ENCODE measurements at places on chromosomes 5 and 9. TPM values are rescaled to one million over a fixed set of nuclear protein-coding genes. Genes with fewer than 3 reads are reported as not detected.

DNA sequence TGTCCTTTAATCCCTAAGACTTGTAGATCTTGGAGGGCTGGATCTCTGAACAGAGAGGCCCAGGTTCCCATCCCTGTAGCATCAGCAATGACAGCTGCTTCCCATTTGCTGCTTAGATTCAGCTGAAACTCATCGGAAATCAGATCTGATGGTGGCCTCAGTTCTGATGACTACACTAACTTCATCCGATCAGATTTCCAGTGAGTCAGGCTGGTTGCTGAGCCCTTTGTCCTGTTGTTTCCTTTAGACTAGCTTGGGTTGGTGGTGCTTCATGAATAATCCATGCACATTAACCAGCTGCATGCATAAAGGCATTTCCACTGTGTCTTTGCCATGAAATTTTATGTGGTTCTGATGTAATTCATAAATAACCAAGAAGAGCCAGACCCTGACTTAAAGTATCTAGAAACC is 195.2 kb upstream of the TUT7 start:
- DNase-seq = peak; percentile 81

GRCh38 chr5:142156839-142157463 is 48.4 kb downstream of the NDFIP1 start:
- no peak for DNase-seq

GRCh38 chr5:60263346-60263745 is 369.8 kb upstream of the PDE4D start:
- DNase-seq = no peak

DNA sequence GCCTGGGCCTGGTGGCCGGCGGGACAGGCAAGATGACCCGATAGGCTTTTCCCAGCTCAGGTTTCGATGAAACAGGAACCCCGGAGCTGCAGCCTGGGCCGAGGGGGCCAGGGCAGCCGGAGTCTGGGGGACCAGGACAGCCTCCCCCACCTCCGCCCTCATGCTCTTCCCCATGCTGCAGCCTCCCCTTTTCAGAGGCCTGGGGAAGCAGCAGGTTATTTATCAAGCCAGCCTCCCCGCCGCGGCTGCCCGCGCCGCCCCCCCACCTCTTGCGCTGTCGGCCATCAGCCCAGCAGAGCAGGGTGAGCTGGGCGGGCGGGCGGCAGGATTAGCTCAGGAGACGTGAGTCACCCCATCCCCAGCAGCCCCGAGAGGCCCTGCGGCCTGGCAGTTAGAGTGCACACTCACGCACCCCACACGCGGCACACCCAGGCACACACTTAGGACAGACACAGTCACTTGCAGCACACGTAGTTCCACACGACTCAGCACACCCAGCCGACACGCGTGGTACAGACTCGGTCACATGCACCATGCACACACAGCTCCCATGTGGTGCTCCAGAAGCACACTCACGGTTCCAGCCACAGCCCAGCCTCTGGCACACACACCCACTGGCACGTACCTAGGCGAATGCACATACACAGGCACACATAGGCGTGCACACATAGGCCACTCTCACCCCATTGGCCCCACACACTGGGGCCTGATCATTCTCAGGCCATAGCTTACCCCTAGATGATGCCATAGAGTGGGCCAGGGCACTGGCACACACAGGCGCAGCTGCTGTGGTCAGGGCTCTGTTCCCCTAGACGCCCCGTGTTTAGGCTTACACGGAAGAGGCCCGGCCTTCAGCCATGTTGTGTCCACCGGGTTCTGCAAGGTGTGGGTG is 13.0 kb downstream of the CXXC5 start:
- peak; percentile 96 for DNase-seq

The OR1J2 gene
- total RNA-seq = 0.32 TPM

DNA sequence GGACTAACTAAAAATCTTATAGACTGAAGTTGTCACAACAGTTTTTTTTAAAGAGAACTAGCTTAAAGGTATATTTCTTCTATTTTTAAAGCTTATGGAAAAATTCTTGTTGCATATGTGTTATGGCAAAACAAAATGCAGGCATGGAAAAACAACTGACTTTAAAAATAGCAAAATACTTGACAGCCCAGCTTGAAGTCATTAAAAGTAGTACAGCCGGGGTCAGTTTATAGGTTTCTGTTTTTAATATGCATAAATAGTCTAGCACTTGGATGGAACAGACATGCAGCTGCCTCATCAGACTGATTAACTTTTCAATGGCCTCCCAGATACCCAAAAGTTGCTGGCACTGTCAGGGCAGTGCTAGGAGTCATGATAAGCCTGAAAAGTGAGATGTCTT is 22.3 kb upstream of the ARL15 start:
- peak; percentile 43 for DNase-seq

DNA sequence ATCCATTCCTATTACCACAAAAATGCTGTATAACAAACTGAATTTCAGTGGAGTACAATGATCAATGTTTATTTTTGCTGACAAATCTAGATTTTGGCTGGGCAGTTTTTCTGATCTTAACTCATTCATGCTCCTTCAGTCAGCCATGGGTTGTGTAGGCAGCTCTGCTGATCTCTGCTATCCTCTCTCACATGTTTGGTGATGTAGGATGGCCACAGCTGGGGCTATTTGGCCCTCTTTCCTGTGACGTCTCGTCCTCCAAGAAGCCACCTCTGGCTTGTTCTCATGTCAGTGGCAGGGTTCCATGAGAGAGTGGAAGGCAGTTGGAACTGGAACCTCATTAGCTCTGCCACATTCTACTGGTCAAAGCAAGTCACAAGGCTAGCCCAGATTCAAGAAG is 8.9 kb downstream of the NLN start:
- DNase-seq = no peak

DNA sequence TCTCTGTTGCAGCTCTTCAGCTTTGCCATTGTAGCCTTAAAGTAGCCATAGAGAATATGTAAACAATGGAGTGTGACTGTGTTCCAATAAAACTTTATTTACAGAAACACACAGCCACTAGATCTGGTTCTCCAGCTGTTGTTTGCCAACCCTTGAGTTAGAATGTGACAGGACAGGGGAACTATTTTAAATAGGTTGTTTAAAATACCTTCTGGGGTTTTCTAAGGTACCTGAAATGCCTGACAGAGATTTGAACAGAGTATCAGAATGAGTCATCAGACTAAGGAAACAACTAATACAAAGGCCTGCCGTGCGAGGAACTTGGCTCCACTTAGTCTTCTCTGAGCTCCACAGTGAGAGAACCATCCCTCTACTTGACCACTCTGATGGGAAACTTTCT is 85.4 kb downstream of the HSD17B4 start:
- no peak for DNase-seq

The CBY3 gene
- total RNA-seq = not detected

DNA sequence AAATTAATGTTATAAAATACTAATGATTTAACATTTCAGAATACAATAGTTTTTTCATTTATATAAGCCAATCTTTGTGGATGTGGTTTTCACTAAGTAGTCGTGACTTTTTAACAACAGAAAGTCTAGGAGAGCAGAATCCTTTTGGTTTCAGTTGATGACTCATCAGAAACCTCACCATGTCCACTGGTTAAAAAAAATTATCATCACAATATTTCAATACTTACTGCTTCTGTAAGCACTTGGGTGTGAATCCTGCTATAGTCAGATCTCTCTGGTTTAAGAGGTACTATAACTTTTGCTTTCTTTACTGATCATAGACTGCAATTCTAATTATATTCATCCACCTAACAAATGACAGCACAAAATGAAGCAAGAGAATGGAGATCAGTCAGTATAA is 77.2 kb downstream of the MRPS30 start:
- DNase-seq = no peak

GRCh38 chr9:81231011-81231410 is 458.3 kb downstream of the TLE1 start:
- DNase-seq = no peak

The FYB1 gene
- total RNA-seq = not detected

- no peak for DNase-seq
These were observed 17.2 kb upstream of the SPOCK1 start for GRCh38 chr5:137516251-137516797.

- DNase-seq = no peak
These were observed 84.9 kb upstream of the ZNF169 start for GRCh38 chr9:94174164-94174563.

DNA sequence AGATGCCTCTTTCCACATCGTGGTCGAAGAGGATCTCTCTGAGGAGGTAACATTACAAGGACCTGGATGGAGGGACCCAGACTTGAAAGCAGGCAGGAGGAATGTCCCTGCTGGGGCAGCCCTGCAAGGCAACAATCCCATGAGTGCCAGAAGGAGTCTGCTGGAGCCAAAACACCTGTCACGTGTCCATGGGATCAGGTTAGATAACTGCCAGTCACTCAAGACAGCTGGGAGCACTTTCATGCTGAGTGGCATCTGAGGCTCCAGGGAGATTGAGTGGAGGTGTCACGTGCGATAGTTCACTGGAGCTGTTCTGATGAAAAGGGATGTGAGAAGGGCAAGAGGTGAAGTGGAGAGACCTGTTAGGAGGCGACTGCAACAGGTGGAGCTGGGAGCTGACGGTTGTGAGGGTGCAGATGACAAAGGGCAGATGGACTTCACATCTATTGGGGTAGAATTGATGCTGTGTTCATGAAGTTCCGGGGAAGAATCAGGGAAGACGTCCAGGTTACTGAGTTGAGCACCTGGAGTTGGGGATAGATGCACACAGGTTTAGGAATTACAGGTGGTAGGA is 68.4 kb downstream of the ICE1 start:
- no peak for DNase-seq

The ADCY2 gene
- 0.32 TPM for total RNA-seq

The CDC37L1 gene
- 25.9 TPM for total RNA-seq

- DNase-seq = no peak
These were observed 131.9 kb downstream of the NPR3 start for GRCh38 chr5:32842813-32843530.

The GBGT1 gene
- total RNA-seq = 5.8 TPM

DNA sequence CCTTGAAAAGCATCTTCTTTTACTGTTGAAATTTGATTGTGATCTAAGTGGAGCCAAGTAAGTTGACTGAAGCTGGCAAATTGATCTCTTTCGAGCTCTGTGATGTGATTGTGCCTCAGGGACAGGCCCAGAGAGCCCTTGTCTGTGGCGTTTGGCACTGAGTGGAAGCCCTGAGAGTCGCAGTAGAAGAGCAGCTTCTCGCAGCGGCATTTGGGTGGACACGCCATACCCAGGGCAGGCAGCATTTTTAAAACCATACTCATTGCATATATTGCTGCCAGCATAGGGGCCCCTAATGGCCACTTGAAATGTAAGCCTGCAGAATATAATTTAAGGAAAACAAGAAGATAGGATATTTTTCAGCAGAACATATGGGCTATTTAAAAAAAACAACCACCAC is 894 bp downstream of the LRRTM2 start:
- DNase-seq = no peak

The C9orf50 gene
- total RNA-seq = not detected

DNA sequence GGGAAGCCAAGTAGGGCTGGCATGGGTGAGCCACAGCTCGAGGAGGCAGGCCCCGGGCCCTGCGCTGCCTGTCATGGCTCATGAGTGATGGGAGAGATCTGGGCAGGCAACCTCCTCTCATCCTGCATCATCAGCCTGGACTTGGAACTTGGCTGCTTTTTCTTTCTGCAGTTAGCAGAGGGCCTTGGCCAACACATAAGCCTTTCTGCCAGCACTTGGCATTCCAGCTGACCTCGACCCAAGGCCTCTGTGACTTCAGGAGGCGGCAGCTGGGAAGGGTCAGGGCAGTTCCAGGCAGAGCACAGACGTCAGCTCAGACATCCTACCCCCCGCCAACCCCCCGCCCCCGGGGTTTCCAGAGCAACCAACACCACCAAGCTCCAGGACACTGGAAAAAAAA is 7.6 kb downstream of the S1PR3 start:
- peak; percentile 71 for DNase-seq

The FASTKD3 gene
- total RNA-seq = 11.3 TPM

DNA sequence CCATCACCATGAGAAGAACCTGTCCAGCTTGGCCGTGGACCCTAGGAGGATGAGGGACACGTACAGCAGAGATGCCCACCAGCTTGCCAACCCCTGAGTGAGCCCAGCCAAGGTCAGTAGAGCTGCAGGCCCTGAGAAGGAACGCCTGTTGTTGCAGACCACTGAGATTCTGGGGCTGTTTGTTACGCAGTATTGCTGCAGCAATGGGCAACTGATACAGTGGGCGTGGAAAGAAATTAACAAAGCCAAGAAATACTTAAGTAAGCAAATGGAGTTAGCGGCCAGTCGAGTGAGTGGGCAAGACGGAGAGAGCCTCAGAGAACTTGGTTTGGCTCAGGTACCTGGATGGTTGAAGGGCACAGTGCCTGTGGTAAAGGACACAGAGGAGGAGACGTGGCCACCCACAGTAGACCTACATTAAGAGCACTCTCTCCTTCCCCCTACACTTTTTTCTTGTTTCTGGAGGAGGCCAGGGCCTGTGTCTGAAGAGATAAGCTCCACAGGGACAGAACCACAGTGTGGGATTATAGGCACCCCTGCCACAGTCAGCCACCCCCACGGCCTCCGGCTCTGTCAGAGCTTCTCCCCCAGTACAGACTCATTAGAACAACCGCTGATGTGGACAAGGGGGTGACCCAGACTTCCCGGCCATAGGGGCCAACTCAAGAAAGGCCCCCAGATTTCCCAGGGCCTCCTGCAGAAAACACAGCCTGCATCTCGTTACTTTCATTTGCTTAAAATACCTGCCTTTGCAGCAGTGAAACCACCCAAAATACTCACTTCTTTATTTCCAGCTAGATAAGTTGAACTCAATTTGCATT is 40.1 kb upstream of the GRHPR start:
- no peak for DNase-seq

The LCN2 gene
- not detected for total RNA-seq

DNA sequence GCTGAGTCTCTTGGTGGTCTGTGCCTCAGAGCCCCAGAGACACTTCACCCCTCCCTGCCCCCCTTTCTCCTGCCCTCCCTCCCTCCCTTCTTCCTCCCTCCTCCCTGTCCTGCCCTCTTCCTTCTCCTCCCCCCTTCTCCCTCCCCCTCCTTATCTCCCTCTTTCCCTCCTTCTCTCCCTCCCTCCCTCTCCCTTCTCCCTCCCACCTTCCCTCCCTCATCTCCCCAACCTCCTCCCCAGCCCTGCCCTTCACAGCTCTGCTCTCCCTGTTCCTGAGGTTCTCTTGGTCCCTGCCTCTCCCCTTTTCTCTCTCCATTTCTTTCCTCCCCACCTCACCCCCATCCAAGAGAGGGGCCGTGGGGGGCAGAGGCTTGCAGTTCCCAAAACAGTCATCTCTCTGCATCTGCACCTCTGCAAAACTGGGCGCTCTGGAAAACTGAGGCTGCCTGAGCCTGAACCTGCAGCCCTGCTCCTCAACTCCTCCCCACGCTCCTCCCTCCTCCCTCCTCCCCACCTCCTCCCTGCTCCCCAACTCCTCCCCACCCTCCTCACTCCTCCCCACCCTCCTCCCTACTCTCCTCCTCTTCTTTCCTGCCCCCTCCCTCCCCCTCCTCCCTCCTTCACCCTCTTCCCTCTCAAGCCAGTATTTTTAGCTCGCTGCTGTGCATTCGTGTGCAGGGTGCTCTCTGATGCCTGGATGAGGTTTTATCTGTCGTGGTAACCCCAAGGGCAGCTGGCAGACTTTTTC is 219.1 kb downstream of the C9orf50 start:
- DNase-seq = peak; percentile 13

The WDR31 gene
- 0.32 TPM for total RNA-seq

The GRAMD2B gene
- total RNA-seq = 61.8 TPM

The ISCA1 gene
- total RNA-seq = 45.3 TPM

- DNase-seq = no peak
These were observed 72.2 kb downstream of the SNX18 start for GRCh38 chr5:54589786-54590185.

The MEGF10 gene
- 0.97 TPM for total RNA-seq
